ENCODE measurements at places on chromosomes 7 and 10. TPM values are rescaled to one million over a fixed set of nuclear protein-coding genes. Genes with fewer than 3 reads are reported as not detected.

The SGMS1 gene
- 23.2 TPM for polyA plus RNA-seq

- peak; percentile 51 for DNase-seq
Observed at GRCh38 chr10:6124666-6125065, 35.8 kb downstream of the RBM17 start.

The HOXA9 gene
- polyA plus RNA-seq, result 1.3 TPM

DNA sequence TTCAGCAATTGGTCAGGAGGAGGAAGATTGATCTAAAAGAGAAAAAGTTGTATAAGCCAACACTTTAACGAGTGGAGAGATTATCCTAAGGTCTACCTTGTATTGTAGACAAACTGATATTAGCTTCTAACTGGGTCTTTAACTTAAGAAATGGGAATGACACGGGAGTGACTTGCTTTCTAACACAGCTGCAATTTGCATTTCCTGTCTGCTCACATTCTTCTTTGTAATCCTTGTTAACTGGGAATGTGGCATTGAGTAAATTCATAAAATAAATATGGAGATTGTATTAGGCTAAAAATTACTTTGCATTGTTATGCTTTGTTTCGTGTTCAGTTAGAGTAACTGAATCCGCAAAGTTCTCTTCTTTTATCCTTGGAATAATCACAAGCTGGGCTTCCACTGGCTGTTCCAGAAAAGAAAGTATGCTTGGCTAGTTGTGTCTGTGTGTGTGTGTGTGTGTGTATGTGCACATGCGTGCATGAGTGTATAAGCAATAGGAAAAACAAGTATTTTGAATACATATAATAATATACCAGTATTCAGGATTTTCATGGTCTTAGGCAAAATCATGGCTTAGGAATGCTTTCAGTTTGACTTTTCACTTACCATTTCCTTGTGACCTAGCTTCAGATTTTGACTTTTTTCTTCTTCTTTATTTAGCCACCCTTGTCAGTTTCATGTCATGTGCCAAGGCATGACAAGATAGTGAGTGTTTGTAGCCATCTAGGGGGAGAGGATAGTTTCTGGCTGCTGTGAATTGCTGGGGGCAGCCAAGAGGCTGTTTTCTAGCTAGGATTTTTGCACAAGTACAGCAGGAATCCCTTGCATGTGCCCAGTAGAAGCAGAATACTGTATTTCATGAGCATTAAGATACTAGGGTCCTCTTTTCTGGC, 54.5 kb upstream of the FZD8 start:
- no peak for DNase-seq

- peak; percentile 21 for DNase-seq
Observed at GRCh38 chr10:117441812-117442443, 66.7 kb upstream of the PDZD8 start.

DNA sequence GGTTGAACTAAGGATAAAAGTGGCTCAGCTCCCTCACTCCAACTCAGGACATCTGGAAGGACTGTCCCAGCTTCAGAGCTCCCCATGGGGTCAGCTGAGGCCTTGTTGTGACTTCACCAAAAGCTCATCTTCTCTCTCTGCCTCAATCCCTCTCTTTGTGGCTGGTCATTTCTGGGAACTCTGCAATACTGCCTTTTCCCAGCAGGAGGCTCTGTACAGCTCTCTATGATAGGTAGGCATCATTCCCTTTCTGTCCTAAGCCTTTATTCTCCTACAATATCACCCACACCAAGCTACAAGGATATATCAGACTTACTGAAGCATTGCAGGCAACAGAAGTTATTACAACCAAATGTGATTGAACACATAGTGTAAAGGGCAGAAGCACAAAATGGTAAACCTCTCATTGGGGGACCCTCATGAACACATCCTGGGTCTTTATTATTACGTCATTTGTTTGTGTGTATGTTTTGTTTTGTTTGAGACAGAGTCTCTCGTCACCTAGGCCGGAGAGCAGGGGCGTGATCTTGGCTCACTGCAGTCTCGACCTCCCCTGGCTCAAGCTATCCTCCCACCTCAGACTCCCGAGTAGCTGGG, 36.7 kb upstream of the PRPS1L1 start:
- DNase-seq, result peak; percentile 11

The CADPS2 gene
- 0.05 TPM for polyA plus RNA-seq

GRCh38 chr7:20484356-20484755, 131.1 kb upstream of the ABCB5 start:
- DNase-seq, result no peak
